ENCODE measurements at places on chromosomes 5 and 9.

GRCh38 chr5:77168879-77169244 lies 41.6 kb upstream of the PDE8B start:
- peaks cover 5% of the 10 kb centered on the region for H3K27me3 ChIP-seq
- no peaks in the 10 kb centered on the region for H3K4me1 ChIP-seq
- no peak overlapping the region for H3K27ac ChIP-seq

GRCh38 chr5:39992617-39993202 lies 567.9 kb upstream of the DAB2 start:
- H3K27ac ChIP-seq: no peak overlapping the region
- no peak for DNase-seq
- H3K27me3 ChIP-seq: no peaks in the 10 kb centered on the region
- H3K4me1 ChIP-seq: no peaks in the 10 kb centered on the region
- H3K4me3 ChIP-seq: no peak overlapping the region

DNA sequence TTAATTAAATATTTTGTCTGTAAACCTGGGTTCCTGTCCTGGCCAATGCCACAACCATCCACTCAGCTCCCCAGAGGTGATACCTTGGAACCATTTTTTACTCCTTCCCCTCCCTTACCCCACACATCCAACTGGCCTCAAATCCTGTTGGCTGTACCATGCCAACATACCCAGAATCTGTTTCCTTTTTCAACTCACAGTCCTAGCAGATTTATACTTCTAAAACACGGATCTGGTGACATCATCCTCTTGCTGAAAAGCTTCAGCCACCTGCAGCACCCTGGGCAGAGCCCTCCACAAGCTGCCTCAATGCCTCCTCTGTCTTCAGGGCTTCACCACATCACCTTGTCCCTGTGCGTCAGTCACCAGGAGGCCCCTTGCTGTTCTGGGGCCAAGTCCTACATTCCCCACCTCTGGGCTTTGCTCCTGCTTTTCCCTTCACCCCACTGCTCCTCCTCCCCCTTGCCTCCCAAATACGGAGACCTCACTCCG lies 14.9 kb downstream of the SEMA6A start:
- H3K4me1 ChIP-seq: no peaks in the 10 kb centered on the region
- no peaks in the 10 kb centered on the region for H3K27me3 ChIP-seq
- H3K4me3 ChIP-seq: no peak overlapping the region

- H3K4me1 ChIP-seq: no peaks in the 10 kb centered on the region
- no peak overlapping the region for H3K27ac ChIP-seq
- H3K4me3 ChIP-seq: no peak overlapping the region
Measured at GRCh38 chr9:128798896-128799295, 11.8 kb downstream of the TBC1D13 start.

DNA sequence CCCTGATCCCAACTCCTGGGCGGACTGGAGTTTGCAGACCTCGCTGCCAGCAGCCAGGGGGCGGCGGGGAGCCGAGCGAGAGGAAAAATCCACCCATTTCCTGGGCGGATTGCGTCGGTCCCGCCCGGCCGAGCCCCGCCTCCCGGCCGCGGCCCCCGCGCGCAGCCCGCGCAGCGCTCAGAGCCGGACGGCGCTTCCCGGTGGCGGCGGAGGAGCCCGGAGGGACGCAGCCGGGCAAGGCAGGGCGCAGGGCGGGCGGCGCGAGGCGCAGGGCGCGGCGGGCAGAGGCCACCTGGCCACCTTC lies at the start of gene OLFM1:
Gene OLFM1, plus strand, starts transcription at position 180 of the 304 bp plus-strand sequence. CDS start 322 bp downstream, outside the sequence.
- no peaks in the 10 kb centered on the region for H3K4me1 ChIP-seq
- DNase-seq: no peak
- H3K4me3 ChIP-seq: no peak within 1 kb of the TSS
- H3K27me3 ChIP-seq: no peaks in the 10 kb centered on the region
- no peak within 1 kb of the TSS for H3K27ac ChIP-seq

DNA sequence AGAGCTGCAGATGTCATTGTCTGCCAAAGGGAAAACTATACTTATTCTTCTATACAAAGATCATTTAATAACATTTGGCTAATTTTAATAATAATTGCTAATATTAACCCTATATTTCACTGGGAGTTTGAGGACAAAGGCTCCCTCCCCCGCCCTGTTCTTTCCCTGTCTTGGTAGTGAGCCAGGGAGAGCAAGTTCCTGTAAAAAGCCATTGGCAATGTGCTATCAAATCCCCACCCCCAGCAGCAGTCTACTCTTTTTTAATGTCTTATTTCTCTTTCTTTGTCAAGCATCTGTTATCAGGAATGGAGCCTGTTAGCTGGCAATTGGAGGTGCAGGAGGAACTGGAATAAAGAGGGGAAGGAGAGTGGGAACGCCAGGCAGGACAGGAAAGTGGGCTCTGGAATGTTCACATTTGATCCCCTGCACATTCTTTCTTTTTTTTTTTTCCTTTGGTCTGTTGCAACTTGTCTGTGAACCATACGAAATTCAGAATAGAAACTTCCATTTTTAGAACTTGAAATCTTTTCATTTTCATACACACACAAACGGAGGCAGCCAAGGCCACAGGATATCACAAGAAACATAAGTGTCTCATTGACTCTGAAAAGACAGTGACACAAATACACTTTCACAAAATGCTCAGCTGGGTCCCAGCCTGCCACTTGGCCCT lies 664.8 kb upstream of the ZNF608 start:
- H3K27ac ChIP-seq: no peak overlapping the region
- no peaks in the 10 kb centered on the region for H3K36me3 ChIP-seq
- H3K4me1 ChIP-seq: no peaks in the 10 kb centered on the region
- H3K4me3 ChIP-seq: no peak overlapping the region
- DNase-seq: no peak

GRCh38 chr5:9347032-9347431 lies 198.8 kb downstream of the SEMA5A start:
- H3K27ac ChIP-seq: no peak overlapping the region
- H3K27me3 ChIP-seq: no peaks in the 10 kb centered on the region
- H3K4me1 ChIP-seq: no peaks in the 10 kb centered on the region
- no peak for DNase-seq

- no peaks in the 10 kb centered on the region for H3K36me3 ChIP-seq
- no peaks in the 10 kb centered on the region for H3K27me3 ChIP-seq
- DNase-seq: no peak
- H3K4me1 ChIP-seq: no peaks in the 10 kb centered on the region
- H3K4me3 ChIP-seq: no peak overlapping the region
- no peak overlapping the region for H3K27ac ChIP-seq
Measured at GRCh38 chr5:51685419-51685818, 302.2 kb downstream of the ISL1 start.

DNA sequence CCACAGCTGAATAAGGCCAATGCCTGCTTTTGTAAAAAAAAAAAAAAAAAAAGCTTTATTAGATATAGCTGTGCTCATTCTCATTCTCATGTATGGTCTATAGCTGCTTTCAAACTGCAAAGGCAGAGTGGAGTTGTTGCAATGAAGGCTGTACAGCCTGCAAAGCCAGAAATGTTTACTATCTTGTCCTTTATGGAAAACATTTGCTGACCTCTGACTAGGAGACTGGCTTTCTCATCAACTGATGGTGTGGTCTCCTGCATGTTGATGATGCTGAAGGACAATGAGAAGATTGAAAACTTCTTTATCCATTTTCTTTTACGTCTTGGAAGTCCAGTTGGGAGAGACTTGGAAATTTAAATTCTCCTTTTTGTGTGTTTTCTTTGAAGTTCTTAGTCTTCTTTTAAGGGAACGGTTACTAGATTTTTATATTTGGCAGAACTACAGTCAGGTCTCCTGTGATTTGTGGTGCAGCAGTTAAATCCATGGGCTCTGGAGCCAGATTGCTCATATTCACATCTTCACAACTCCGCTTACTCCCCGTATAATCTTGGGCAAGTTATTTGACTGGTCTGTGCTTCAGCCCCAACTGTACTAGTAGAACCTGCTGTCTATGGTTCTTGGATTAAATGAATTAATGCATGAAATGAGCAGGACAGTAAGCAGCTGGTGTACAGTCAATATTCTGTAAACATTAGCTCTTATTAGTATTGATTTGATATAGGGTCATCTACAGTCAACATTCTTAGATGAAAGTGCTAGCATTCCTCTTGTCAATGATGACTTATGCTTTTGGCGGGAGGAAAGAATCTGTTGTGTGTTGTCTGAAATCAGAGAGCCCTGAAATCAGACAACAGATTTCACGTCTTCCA lies 39.7 kb upstream of the BASP1 start:
- no peak for DNase-seq
- no peaks in the 10 kb centered on the region for H3K4me1 ChIP-seq
- no peak overlapping the region for H3K4me3 ChIP-seq
- no peak overlapping the region for H3K27ac ChIP-seq

DNA sequence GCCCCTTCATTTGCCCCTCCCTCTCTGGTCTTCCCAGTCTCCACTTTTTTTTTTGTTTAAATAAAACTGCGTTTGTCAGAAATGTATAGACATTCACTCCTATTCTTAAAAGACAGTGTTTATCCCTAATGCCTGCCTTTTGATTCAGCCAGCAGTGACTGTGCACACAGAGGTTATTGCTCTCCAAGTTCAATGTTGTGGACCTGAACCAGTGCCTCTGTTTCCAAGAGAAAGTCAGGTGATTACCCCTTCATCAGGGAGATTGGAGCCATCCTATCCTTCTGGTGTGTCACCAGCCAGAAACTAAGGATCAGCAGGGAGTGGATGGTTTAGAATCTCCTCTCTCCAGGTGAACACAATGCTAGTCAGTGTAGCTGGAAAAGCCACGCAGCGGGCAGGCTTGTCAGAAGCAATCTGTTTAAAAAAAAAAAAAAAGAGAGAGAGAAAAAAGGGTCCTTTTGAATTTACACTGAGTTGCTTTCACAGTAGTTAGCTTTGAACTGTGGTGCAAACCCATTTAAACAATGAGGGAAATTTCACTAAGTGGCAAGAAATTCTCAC lies 167.5 kb upstream of the DMRT1 start:
- no peak overlapping the region for H3K27ac ChIP-seq
- H3K36me3 ChIP-seq: no peaks in the 10 kb centered on the region
- DNase-seq: no peak
- no peaks in the 10 kb centered on the region for H3K4me1 ChIP-seq
- H3K27me3 ChIP-seq: no peaks in the 10 kb centered on the region

GRCh38 chr9:106879439-106879882 lies 16.5 kb downstream of the ZNF462 start:
- no peak for DNase-seq
- no peak overlapping the region for H3K4me3 ChIP-seq
- H3K27ac ChIP-seq: no peak overlapping the region

- H3K4me1 ChIP-seq: no peaks in the 10 kb centered on the region
- DNase-seq: no peak
- H3K27me3 ChIP-seq: no peaks in the 10 kb centered on the region
- no peak overlapping the region for H3K27ac ChIP-seq
Measured at GRCh38 chr5:27818888-27819287, 780.5 kb upstream of the CDH9 start.

DNA sequence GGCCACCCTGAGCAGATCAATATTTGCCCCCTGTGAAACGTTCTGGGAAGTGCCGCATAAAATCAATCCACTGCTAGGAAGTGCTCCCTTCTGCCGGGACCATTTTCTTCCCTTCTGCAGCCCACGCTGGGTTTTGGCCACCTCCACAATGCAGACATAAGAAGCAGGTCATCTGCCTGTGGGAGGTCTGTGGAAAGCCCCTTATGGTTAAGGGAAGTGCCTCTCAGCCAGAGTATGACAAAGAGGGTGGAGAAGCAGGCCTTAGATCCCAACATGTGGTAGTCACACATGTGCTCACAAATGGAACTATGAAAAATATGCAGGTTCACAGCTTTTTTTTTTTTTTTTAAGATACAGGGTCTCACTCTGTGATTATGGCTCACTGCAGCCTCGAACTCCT lies 82.8 kb downstream of the SLC1A3 start:
- H3K27me3 ChIP-seq: no peaks in the 10 kb centered on the region
- no peak for DNase-seq
- H3K36me3 ChIP-seq: no peaks in the 10 kb centered on the region
- no peak overlapping the region for H3K4me3 ChIP-seq
- no peak overlapping the region for H3K27ac ChIP-seq

DNA sequence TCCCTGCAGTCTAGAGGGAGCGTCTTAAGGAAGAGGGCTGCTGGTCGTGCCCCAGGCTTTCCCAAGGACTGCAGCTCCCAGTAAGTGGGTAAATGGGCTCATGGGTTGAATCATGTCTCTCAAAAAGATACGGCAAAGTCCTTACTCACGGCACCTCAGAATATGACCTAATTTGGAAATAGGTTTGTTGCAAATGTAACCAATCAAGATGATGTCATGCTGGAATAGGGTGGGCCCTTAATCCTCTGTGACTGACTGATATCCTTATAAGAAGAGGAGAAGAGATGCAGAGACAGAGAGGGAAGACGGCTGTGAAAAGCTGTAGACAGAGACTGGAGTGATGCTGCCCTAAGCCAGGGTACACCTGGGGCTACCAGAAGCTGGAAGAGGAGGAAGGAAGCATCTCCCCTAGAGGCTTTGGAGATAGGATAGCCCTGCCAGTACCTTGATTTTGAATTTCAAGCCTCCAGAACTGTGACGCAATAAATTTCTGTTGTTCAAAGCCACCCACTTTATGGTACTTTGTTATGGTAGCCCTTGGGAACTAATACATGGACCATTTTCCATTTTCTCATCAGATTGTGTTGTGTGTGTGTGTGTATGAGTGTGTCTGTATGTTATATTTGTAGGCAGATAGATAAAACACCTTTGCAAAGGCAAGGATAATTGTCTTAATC lies 15.0 kb downstream of the GALNT10 start:
- H3K4me3 ChIP-seq: no peak overlapping the region
- no peaks in the 10 kb centered on the region for H3K36me3 ChIP-seq
- peaks cover 18% of the 10 kb centered on the region for H3K4me1 ChIP-seq
- no peaks in the 10 kb centered on the region for H3K27me3 ChIP-seq
